Stimulated activated CD4-positive, alpha-beta T cell treated with anti-CD3 and anti-CD28 coated beads, Interleukin-1b, Interleukin-23, amount 100 ng/mL, for 24 hours (primary cell): ENCODE measurements at places on chromosomes 6 and 20.

DNA sequence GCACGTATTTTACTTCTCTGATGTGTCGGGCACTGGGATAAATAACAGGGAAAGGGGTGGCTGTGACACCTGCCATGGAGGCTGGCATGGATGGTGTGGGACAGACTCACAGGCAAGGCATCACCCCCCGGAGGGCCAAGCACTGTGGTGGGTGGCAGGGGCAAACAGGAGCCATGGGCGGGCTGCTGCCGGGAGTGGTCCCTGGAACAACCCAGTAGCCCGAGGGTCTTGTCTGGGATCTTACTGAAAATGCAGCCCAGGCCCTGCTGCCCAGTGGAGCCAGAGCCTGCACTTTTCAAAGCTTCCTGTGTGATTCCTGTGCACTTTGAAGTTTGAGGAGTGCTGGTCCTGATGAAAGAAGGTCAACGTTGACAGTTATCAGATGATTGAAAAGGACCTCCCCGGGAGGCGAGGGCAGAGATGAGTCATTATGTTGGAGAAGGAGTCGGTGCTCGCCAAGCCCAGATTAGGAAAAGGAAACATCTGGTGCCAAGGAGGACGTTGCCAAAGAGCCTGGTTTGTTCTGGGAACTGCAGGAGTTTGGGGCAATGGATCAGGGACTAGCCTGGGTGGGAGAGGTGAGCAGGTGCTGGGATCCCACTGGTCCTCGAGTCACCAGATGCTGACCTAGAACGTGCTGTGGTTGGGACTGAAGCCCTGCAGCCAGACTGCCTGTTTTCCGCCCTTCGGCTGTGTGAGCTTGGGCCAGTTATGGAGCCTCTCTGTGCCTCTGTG is 130.0 kb upstream of the GGTLC1 start:
- no peak for DNase-seq

DNA sequence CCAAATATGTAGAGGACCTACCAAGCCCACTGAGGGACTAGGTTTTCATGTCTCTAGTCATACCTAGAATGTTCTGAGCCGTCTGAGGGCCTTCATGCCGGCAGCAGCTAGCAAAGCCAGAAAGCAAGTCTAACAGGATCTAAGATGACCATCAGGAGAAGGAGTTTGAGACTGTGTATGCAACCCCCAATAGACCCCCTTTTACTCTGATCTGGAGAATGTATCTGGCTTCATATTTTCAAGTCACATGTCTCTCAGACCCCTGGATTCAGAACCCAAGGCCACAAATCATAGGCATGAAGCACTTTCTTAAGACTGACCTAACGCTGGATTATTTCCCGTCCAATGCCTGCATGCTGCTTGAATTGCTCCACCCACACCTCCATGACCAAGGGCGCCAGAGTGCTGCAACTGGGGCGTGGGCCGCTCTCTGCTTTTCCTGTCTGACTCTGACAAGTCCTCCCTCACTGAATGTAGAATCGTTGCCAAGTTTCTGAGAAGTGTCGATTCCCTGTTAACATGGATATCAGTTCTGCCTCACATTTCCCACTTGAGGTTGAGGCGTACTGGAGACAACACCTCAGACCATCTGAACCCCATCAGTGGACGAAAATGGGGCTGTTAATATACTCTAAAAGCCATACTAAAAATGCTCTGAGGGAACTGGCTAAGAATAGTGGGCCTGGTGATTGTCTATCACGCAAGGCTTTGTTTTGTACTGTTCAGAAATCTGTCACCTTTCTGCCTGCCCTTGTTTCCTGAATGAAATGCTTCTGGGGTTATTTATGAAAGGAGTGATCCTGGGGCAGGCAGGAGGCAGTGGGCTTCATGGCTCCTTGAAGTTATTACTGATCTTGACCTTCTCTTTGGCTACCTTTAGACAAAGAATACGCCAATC is 23.9 kb upstream of the ASXL1 start:
- DNase-seq = no peak

GRCh38 chr6:29230666-29231065 is 60.0 kb downstream of the OR2J2 start:
- DNase-seq = no peak

- DNase-seq = no peak
These were observed 194.5 kb upstream of the PLN start for GRCh38 chr6:118353564-118353963.

GRCh38 chr6:149453597-149454345 is 31.0 kb downstream of the ZC3H12D start:
- DNase-seq = no peak

DNA sequence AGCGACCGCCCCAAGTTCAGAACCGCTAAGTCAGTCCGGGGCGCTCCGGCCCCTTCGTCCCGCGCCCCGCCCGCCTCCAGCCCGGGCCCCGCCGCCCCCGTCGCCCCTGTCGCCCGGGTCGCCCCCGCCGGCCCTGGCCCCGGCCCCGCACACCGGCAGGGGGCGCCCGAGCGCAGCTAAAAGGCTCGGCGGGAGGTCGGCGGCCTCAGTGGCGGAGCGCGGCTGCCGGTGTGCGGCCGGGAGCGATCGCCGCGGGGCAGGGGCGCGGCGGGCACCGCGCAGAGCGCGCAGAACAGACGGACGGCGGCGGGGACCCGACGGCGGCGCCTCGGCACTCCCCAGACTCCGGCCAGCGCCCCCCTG is at the start of gene FNDC1:
FNDC1 (plus strand) TSS at position 208 of the 363 bp plus-strand sequence. CDS start 197 bp downstream, outside the sequence.
- DNase-seq = peak; percentile 38

- no peak for DNase-seq
These were observed 58.0 kb downstream of the ZFAND3 start for GRCh38 chr6:37877373-37878149.

GRCh38 chr20:41279546-41280225 is 37.8 kb downstream of the ZHX3 start:
- DNase-seq = no peak

DNA sequence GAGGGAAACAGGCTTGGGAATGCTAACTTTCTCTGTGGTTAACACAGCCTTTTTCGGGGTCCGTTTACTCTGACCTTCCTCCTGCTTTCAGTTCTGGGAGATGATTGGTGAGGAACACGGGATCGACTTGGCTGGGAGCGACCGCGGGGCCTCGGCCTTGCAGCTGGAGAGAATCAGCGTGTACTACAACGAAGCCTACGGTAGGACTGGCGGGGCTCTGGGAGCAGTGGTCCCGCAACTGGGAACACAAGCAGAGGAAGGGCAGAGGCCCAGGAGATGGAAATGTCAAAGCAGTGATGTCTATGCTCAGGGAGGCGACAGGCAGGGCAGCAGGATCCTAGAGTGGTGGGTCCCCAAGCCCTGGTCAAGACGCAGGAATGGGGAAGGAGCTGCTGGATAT is 3.5 kb downstream of the TUBB1 start:
- no peak for DNase-seq
